ENCODE measurements at places on chromosomes 3 and 15. TPM values are rescaled to one million over a fixed set of nuclear protein-coding genes. Genes with fewer than 3 reads are reported as not detected.

The SH3BP5 gene
- total RNA-seq = 60.4 TPM

The IGSF10 gene
- 13.6 TPM for total RNA-seq

The LRCH3 gene
- total RNA-seq = 54.0 TPM

- no peak for DNase-seq
These were observed 4.8 kb downstream of the SCN5A start for GRCh38 chr3:38644662-38645053.

GRCh38 chr3:169146179-169146665 is 517.3 kb downstream of the MECOM start:
- peak; percentile 32 for DNase-seq

GRCh38 chr3:191350396-191351090 is 20.2 kb upstream of the UTS2B start:
- no peak for DNase-seq

DNA sequence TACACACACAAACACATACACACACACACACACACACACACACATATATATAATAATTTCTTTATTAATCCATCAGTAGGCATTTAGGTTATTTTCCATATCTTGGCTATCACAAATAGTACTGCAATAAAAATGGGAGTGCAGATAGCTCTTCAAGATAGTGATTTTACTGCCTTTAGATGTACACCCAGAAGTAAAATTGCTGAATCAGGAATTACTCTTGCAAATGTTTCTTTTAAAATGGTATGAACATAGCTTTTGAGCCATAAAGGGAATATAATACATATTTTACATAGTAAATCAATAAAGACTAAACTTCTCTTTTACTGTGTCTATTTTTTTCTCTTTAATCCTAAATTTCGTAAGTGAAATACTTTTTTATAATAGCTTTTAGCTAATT is 1251.1 kb downstream of the ZPLD1 start:
- DNase-seq = no peak

GRCh38 chr3:45199837-45200648 is 26.0 kb downstream of the TMEM158 start:
- peak; percentile 58 for DNase-seq

All from mucosa of gallbladder (tissue), 1 donor.